ENCODE measurements at places on chromosomes 5 and 9.

GRCh38 chr5:133508845-133509741 is 103.2 kb downstream of the FSTL4 start:
- no peak for DNase-seq

- no peak for DNase-seq
These were observed 73.8 kb downstream of the JAKMIP2 start for GRCh38 chr5:147708708-147709107.

DNA sequence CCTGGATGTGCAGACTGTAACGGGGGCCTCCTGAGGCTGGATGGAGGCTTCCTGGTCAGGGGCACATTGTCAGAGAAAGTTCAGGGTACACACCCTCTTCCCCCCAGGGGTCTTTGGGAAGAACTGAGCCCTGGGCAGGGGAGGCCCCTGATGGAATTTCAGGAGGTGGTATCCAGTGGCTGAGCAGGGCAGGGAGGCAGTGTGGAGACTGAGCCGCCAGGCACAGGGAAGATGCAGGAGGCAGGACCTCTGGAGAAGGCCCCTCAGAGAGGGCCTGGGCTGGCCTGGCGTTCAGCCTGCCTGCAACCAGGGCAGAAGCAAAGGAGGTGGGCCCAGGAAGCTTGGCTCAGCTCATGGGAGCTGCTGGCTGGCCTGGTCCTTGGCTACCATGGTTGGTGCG is 53.5 kb downstream of the GTF3C4 start:
- no peak for DNase-seq

GRCh38 chr5:76805821-76806505 is 12.9 kb upstream of the F2RL1 start:
- peak; percentile 77 for DNase-seq

DNA sequence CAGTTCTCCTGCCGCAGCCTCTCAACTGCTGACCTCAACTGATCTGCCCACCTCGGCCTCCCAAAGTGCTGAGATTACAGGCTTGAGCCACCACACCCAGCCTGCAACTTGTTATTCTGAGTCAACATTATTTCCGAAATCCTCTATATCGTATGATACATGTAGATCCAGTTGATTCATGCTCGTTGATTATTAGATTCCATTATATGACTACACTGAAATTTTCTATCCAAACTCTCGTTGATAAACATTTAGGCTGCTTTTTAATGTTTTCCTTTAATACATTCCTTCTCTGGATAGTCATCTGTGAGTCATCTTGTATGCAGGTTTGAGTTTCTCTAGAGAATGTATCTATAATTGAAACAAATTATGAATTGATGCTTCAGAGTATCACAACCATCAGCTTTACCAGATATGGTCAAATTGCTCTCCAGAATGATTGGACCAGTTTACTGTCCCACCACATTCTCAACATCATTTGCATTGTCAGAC is 4.1 kb downstream of the CDK7 start:
- no peak for DNase-seq

GRCh38 chr9:5008202-5008601 is 23.1 kb downstream of the JAK2 start:
- no peak for DNase-seq

DNA sequence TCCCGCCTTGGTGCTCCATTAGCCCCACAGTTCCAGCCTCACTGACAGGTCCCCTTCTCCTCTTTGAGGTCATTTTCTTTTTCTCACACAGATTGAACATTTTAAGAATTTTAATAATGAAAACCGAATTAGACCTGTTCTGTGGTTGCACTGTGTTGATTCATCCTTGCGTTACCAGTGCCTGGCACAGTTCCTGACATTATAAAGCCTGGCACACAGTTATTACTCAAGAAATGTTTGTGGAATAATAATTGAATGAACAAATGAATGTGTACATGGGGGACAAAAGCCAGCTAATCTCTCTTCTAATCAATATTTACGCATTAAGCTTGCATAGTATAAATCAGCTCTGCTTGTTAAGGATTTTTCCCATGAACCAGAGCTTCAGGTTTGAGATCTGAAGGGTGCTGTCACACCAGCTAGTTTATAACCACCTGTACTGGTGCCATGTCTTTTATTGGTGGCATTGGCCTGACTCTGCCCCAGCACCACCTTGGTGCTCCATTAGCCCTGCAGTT is 80.0 kb downstream of the SV2C start:
- no peak for DNase-seq

DNA sequence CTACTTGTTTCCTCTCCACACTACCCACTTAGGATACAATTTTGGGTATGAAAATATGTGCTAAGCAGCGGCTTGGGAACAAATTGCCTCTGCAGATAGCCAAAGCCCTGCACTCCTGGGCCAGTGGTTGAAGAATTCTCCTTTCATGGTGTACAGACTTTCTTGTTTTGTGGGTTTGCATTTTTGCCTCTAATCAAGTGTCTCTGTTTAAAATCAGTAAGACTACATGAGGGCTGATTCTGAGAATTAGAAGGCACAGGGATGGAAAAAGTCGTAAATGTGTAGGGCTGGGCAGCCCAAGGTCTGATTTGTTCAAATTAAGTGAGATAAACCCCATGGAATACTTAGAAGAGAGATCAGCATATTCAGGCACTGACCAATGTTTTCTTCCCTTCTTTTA is 103.7 kb upstream of the CD180 start:
- no peak for DNase-seq

DNA sequence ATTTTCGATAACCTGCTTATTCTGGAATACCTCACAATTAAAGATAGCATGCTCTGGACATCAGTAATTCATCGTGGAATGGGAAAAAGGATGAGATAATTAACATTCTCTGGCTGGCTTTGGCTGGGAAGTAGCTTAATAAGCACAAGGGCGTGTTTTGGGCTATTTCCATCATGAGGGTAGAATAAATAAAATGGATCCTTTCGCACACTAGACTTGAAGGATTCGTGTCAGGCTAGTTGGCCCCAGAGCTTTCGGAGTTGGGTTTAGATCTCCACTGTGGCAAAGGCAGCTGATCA is 151.2 kb upstream of the ADRA1B start:
- no peak for DNase-seq

DNA sequence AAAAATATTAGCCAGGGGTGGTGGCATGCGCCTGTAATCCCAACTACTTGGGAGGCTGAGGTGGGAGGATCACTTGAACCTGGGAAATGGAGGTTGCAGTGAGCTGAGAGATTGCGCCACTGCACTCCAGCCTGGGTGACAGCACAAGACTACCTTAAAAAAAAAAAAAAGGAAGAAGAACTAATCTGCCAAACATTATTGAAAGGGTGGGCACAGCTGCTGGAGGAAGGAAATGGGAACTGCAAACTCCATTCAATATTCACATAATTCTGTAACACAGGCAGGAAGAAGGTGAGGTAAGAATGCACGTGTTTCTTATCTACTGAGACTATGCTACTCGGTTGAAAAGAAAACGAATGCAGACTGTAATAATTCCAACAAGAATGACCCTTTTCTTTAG is 121.1 kb upstream of the GNA14 start:
- DNase-seq, result no peak

- DNase-seq, result no peak
These were observed 6.7 kb upstream of the SPATA31D1 start for GRCh38 chr9:81981883-81982282.

DNA sequence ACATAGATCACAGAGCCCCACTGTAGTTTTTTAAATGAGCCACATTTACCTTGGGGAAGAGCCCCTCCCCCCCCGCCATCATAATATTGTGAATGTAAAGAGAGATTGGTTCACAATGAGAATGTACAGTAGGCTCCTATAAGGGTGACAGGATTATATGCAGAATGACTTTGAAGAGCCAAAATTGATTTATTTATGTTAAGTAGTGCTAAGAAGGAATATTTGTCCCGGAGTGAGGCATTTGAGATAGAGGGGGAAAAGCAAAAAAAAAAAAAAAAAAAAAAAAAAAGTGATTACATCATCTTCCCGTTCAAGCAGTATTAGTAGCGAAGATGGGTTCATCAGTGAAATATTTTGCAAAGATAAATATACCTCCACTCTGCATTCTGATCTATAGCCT is 73.9 kb downstream of the PIK3R1 start:
- no peak for DNase-seq

DNA sequence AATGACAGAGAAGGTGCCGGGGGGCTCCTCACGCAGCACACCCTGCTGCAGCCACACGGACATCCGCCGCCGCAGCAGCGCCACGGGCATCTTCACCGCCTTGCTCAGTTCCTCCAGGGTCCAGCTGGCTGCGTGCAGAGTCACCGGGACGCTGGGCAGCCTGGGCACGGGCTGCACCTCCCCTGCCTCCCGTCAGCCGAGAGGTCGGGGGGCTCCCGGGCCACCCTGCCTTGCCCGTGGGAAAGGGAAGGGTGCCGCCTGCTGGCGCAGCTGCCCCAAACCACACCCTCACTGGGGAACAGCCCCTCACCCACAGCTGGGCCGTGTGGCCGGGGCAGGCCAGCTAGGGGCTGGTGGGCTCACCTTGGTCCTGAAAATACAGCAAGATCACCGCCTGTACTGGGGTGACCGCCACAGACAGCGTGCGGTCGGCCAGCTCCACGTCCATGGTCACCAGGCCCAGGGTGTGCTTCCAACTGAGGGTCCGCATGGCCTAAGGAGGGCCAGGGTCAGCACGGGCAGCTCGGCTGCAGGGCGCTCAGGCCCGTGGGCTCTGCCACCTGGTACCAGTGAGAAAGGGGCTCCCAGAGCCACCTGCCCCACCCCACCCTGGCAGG is 3.6 kb upstream of the TMEM210 start:
- no peak for DNase-seq

- peak; percentile 60 for DNase-seq
These were observed 125.6 kb upstream of the DMRT1 start for GRCh38 chr9:715743-716400.

- DNase-seq, result no peak
These were observed 54.2 kb upstream of the IRX4 start for GRCh38 chr5:1936901-1937300.

GRCh38 chr5:39331861-39332381 is 32.4 kb downstream of the C9 start:
- peak; percentile 32 for DNase-seq

GRCh38 chr9:137515338-137515724 is 34.9 kb downstream of the PNPLA7 start:
- DNase-seq, result no peak

DNA sequence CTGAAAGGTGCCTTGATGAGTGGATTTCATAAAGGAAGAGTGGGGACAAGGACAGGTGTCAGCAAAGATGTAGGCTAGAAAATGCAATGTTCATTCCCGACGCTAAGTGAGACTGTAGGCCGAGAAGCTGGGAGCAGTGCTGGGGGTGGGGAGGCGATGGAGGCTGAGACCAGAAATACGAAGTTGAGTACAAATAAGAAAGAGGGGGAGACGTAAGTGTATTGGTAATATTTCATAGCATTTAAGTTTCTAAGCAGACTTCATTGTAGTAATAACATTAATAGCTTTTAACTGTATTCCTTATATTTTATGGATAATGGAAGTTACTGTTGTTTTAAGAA is 11.0 kb downstream of the TRIP13 start:
- no peak for DNase-seq

GRCh38 chr5:102902647-102903046 is 147.5 kb downstream of the PAM start:
- DNase-seq, result no peak

DNA sequence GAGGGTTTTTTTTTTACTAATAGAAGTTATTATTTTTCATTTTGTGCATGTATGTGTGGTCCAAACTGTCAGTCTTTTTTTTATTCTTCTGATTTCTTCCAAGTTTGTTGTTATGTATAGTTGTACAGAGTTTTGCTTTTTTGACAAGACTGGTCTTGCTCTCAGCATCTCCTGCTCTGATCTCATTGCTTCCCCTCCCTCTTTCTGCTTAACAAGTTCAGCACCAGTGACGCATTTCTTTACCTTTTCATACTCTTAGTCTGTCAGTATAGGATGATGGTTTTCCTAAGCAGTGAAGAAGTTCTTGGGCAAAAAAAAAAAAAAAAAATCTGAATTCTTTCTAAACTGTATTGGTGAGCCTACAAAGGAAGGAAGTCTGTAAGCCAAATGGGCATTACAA is 135.1 kb downstream of the CD180 start:
- DNase-seq, result no peak

- no peak for DNase-seq
These were observed 50.0 kb downstream of the DMRT2 start for GRCh38 chr9:1100201-1100600.

- no peak for DNase-seq
These were observed 104.3 kb downstream of the ZNF608 start for GRCh38 chr5:124642151-124642550.

DNA sequence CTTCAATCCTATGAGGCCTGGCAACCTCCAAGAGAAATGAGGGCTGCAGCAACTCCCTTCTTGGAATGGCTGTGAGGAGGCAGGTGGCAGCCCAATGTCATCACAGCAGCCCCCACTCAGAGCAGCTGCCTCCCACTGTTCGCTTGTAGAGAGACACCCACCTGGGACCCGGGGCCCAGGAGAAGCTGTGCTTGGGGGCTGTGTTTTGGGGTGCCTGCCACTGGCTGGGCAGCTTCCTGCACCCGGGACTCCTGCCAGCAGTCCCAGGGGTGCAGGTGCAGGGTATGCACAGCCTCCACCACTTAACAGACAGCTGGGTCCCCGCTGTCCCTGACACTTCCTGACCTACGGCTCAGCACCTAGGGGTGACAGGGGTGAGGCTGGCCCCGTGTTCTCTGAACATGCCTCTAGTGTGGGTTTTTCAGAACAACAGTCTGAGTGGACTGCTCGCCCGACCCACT is 26.2 kb downstream of the NIPAL4 start:
- DNase-seq, result no peak

DNA sequence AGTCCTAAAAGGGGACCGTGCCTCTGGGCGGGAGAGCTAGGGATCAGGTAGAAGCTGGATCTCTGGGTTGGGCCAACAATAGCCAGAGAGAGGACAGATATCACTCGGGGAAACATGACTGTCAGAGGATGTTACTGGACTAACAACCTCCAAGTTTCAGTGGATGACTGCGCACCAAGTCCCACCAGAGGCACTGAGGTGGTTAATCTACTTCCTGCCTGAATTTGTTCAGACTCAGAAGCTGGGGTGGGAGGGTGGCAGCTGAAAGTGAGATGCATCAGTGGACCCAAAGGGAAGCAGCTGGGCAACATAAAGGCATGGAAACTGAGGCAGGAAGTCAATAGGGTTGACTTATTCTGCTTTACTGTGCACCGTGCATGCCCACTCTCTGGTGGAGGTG is 130.1 kb upstream of the SLC44A1 start:
- DNase-seq, result no peak

DNA sequence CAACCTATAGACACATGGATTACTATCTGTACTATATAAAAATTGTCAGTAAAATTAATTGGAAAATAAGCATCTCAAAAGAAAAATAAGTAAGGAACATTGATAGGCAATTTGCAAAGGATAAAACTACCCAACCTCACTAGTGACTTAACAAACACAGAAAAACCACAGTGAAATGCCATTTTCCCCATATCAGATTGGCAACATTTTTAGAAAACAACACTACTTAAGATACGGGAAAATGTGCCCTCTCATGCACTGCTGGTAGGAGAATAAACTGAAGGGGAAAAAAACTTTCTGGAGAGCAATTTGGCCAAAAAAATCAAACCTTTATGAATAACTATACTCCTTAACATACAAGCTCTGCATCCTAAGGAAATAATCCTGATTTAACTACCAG is 254.0 kb downstream of the DEPDC1B start:
- DNase-seq, result no peak

Data from myocyte (in vitro differentiated cells).